ENCODE measurements at places on chromosomes 2 and 18.

DNA sequence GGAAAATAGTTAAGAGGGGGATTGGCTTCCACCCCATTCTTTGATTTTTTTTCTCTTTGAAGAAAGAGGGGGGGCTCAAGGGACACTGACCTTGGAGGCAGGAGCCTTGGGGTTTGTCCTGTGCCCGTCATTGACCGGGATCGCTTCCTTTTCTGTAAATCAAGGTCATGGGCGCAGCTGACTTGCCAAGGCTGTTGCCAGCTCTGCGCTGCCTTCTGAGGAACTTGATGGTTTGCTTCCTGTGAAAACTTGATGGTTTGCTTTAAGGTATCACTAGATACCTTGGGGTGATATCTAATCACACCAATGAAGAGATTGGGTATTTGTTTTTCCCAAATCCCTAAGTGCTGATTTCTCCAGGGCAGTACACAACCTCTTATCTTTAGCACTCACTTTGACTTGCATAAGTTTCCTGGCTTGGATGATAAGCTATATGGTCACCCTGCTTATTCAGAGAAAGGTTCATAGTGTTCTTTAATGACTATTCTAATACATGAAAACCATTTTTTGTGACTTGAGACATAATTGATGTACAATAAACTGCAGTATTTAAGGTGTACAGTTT, 56.0 kb downstream of the DGKD start:
- DNase-seq: no peak

GRCh38 chr2:3024401-3024935, 353.1 kb downstream of the EIPR1 start:
- DNase-seq: no peak

GRCh38 chr2:72581560-72582181, 244.2 kb downstream of the EXOC6B start:
- DNase-seq: no peak

DNA sequence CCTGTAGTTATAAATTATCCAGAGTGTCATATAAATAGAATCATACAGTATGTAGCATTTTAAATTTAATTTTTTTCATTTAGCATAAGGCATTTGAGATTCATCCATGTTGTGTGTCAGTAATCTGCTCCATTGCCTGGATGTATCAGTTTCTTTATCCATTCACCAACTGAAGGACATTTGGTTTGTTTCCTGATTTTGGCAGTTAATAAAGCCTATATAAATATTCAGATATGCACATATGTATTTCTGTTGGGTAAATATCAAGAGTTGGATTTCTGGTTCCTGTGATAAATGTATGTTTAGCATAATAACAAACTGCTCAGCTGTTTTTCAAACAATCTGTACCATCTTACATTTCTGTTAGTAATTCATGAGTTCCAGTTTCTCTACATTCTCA, 39.9 kb downstream of the CCDC150 start:
- DNase-seq: no peak

DNA sequence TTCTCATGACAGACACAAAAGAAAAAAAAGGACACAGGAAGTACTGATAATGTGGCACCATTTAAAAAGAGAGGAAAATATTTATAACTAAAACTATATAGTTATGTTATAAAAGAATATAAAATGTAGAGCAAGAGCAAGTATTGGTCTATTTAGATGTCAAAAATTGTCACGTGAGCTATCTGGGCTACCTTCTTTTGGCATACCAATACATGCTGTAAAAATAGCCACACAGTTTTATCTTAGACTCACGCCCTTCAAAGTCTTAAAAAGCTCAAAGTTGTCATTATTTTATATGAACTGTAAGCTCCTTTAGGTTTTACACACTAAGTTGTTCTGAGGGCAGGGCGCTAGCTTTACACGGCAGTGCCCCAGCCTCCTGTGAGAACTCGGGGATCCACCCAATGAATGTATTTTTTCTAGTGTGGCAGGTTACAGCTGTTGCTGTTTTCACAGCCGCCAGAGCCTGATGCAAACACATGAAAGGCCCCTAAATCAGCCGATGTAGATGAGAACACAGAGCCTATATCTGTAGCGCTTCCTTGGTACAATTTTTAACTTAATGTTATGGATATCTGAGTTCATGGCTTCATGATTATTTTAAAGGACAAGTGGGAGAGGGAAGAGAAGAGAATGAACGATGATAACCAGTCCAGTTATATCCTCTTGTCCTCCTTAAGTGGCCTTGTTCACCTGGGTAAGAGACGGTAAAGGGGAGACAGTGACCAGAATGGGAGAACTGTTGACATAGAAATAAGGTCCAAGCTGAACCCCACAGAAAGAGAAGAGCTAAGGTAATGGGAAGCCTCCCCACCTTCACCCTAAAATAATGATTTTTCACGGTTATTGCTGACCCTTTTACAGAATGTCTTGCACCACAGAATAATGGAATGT, 130.8 kb downstream of the CACNB4 start:
- DNase-seq: no peak

DNA sequence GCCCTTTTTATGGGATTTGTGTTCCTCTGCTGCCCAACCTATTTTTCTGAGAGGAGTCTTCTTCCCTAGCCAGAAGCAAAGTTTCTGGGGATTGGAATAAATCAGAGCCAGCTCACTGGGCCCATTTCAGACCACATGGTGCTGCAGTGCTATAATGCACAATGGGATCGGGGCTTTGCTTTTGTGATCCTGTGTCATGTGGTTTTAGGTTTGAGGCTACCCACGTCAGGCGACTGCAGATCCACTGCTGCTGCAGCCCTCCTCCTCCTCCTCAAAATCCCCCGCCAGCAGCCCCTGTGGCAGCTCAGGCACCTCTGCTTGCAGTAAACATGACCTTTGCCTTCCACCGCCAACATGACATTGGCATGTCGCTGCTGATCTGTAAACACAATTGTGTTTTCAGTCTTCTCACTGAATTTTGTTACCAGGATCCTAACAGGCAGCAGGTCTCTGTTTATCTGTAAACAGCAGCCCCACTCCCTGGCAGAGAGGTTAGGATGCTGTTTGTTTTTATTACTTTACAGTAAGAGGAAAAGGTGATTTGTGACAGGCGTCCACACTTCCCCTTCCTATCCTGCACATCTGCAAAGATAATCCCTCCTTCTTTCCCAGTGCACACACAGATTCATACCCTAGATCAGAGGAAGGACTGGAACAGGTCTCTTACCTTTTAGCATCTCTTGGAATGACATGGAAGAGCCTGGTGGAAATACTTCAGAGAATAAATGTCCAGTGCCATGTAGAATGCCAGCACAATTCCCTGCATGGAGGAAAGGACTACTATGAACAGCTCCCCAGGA, 130.8 kb downstream of the FOXI3 start:
- no peak for DNase-seq

DNA sequence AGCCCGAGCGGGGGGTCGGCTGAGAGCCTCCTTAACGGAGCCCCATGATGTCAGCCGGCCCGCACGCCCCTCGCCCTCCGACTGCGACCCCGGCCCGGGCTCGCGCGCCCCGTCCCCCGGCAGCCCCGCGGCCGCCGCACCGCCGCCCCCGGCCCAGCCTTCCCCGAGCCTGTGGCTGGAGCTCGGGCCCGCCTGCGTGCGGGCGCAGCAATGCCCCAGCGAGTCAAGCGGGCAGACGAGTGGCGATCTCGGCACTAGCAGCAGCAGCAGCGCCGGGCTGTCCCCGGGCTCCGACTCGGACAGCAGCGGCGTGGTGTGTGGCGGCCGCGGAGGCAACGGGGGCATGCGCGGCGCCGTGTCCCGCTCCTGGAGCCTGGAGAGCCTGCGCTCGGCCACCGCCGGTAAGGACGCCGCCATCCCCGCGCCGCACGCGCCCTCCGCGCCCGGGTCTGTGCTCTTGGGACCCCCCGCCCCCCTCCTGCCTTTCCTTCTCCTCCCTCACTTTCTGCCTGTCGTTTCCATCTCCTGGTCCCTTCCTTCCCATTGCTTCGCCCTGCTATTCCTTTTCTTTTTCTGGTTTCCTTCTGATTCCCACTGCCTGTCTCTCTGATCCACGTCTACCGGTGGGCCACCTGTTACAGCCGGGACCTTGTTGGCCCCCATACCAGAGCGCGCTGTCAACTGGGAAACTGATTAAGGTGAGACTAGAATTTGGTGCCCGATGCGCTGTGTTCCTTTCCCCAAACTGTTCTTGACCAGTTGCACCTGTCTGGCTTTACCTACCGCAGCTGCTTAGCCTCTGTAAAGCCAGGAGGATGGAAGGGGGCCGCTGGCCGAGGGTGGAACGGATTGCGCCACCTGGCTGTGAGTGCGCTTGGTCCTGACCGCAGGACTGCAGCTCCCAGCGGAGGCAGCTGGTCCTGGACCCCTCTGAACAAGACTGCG, 127.4 kb downstream of the ARHGEF4 start:
- DNase-seq: no peak

GRCh38 chr18:24585996-24586566, 125.6 kb downstream of the HRH4 start:
- DNase-seq: no peak

DNA sequence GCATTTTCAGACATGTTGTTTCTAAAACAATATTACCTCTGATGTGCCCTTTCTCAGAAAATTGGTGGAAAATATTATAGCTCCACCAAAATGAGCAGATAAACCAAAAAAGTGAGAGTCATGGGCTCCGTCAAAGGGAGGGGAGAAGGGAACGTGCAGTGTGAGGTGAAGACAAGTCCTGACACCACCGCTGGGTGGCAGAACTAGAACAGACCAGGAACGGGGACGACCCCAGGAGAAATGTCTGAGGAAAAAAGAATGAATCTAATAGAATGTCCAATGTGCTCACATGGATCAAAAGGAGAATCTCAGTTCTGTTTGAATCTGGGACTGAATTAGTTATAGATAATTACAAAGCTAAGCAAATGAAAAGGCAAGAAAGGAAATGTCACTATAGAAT, 22.6 kb upstream of the BCL2 start:
- DNase-seq: no peak

DNA sequence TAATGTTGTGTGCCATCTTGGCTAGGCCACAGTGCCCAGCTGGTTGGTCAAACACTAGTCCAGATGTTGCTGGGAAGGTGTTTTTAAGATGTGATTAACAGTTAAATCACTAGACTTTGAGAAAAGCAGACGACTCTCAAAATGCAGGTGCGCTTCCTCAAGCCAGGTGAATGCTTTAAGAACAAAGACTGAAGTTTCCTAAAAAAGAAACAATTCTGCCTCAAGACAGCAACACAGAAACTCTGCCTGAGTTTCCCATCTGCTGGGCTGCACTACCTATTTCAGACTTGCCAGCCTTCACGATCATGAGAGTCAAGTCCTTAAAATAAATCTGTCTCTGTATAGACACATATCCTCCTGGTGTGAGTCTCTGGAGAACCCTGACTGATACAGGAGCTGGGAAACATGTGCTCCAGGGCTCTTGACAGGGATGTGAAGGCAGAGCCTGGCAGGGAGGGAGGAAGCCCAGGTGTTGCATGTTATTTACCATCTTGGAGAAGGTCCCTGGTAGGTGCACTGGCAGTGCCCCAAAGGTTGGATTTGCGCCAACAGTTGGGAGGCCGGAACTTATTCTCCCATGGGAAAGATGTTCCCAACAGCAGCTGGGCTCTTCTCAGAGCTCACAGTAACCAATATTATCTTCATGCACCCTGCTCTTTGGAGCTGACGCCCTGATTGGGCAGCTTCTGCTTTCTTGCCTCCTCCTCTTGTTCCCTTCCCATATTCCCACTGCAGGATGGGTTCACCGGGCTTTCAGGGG, 43.9 kb downstream of the ST6GAL2 start:
- no peak for DNase-seq

DNA sequence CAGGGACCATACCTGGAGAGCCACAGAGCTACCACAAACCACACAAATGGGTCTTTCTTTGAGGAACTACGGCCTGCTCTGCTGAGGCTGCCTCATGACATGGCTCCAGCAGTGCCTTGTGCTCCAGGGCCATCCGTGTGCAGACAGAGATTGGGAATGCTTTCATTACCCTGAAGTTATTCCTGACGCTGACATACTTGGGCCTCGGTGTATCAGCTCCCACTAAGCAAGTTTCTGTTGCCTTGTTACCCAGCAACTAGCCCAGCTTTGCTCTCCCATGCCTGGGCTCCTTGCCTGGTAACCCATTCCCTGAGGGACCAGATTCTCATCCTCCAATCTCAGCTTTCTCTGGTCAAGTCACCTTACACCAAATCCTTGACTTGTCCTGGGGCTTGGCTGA, 80.3 kb upstream of the FZD7 start:
- no peak for DNase-seq

GRCh38 chr2:86646865-86647264, 23.2 kb upstream of the RNF103 start:
- DNase-seq: no peak

DNA sequence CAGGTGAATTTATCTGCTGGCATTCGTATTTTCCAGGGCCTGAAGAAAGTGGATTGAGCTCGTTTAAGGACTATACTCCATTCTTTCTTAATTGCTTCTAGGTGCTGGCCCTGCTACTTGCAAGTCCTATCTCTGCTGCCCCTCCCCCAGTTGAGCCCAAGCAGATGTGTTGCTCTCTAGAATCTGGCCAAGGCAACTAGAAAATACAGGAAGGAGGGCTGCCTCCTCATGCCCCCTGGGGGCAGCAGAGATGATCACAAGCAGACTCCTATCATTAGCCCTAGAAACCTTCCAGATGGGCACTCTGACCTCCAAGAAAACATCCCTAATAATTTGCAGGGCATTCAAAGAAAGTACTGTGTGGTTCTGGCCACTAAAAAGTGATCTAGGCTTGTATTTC, 72.5 kb upstream of the CYP26B1 start:
- no peak for DNase-seq

GRCh38 chr2:118177884-118178283, 89.6 kb downstream of the INSIG2 start:
- no peak for DNase-seq

GRCh38 chr2:222483513-222484039, 59.2 kb downstream of the SGPP2 start:
- no peak for DNase-seq

DNA sequence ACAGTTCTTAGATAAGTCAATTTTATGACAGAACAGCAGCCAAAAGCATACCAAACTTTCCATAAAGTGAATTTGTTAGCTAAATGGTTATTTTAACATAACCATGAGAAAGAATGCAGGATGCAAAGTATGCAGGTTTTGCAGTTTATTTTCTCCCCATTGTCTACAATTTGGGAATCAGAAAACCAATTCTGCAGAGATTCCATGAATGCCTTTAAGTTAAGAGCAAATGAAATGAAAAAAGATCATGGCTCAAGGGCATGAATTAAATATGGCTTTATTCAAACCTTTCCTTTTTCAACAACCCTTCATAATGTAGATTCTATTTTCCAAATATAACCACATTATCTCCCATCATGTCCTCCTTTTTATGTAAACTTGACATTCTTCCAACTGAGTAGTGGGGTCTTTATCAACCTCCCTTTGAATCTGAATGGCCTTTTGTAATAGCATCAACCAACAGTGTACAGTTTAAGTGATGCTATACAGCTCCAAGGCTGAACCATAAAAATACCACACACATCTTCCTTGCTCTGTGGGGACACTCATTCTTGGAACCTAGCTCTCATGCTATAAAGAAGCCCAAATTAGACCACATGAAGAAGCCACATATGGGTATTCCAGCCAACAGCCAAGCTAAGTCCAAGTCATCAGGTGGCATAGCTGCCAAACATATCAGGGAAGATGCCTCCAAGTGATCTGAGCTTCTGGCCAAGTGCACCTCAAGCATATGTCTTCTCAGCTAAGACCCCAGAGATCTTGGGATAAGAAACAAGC, 49.8 kb downstream of the PIAS2 start:
- DNase-seq: no peak
